ENCODE measurements at places on chromosomes 4 and X.
A peak's percentile ranks its signal among the peaks of the same experiment; 100 is the strongest.

DNA sequence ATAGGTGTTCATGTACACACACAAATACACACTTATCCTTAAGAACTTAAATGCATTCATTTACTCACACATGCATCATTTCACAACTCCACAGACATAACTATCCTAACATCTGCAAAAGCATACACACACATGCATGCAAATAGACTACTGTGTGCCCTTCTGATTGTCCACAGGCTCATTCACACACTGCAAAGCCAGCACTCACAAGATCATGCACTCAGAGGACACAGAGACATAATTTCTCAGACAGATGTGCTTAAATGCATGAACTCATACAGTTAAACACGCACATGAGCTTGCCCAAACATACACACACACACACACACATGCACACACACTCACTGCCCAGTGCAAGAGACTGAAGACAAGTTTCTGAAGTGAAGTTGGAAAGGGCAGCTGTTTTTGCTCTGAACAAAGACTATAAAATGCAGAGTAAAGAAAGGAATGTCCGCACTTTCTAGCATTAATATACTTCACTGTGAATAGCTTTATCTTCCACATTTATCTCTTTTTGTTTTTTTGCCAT lies 1018.0 kb upstream of the HS3ST1 start:
- DNase-seq, result no peak

DNA sequence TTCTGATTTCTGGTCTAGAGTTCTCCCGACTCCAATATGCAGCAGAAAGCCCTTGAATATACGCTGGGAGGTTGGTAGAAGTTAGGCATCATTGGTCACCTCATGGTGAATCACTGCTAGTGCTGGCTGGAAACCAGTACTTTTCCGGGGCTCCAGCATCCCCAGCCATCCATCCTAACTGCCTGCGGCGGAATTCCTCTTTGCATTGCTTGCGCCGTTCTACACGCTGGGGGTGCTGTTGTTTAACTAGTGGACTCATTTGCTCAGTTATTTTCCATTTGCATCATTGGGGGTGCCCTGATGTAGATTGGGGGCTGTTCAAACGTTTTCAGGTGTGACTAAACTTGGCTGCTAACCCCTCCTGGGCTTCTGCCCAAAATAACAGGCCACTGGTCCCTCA lies 23.3 kb upstream of the GPR50 start:
- peak; percentile 25 for DNase-seq

DNA sequence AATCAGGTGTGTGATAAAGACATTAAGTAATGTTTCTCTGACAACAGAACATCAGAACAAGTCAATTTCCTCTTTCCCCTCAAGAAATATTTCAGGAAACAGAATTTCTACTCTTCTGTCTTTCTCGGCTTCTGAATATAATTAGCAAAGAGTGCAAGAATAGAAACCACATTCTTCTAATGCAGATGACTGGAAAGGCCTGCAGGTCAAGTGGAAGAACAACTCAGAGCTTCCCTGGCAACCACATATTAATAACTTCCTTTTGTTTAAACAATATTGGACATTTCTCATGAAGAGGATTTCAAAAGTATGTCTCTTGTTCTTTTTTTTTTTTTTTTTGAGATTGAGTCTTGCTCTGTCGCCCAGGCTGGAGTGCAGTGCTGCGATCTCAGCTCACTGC lies 225.5 kb downstream of the PARM1 start:
- DNase-seq, result no peak

GRCh38 chrX:69493193-69493592 lies 10.9 kb upstream of the NALF2 start:
- no peak for DNase-seq

GRCh38 chr4:143076723-143077122 lies 108.0 kb upstream of the USP38 start:
- DNase-seq, result no peak

DNA sequence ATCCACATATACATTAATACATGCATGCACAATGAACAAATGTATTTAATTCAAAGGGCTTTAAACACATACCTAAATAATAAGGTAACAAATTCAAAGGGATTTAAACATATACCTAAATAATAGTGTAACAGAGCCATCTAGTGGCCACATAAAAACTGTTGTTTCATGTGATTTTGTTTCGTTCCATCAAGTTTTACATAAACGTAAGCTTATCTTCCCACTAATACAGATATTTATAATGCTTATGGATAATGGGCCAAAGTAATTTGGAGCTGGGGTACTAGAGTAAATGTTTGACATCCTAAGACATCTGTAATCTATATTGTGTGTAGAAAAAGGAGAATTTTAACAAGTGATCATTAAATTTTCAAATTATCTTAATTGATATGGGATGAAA lies 82.3 kb downstream of the PRSS12 start:
- DNase-seq, result peak; percentile 65
